ENCODE measurements at places on chromosomes 13 and 19.

DNA sequence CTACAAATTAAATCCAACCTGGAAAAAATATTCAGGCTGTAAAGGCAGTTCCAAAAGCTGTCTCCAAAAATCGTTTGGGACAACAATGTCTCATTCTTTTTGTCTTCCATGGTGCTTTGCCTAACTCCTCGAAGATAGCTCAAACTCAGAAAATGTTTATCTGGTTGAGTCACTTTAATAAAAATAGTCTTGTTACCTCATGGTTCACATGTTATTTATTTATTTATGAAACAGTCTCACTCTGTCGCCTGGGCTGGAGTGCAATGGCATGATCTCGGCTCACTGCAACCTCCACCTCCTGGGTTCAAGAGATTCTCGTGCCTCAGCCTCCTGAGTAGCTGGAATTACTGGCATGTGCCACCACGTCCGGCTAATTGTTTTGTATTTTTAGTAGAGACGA is 4.9 kb upstream of the BRD4 start:
- no peak for DNase-seq

DNA sequence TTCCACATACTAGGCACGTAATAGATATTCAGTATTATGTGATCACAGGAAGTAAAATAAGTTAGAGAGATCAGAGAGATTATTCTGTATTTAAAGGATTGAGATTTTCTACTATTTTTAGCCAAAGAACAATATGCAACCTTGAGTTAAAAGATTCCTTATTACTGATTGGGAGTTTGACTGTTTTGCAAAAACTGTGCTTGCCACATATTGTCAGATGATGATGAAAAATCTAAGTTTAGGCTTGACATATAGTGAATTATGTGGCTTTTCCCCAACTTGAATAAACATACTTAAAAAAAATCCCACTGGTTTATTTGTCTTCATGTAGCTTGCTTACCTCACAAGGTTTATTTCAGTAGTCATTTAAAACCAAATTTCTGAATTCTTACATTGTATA is 194.4 kb downstream of the KCNRG start:
- DNase-seq = no peak

DNA sequence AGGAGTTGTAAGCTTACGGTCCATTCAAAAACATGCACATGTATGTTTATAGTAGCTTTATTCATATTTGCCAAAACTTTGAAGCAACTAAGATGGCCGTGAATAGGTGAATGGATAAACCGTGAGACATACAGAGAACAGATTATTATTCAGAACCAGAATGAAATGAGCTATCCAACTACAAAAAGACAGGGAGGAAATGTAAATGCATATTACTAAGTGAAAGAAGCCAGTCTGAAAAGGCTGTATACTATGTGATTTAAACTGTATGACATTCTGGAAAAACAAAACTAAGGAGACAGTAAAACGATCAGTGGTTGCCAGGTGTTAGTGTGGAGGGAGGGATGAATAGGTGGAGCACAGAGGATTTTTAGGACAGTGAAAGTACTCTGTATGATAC is 19.9 kb downstream of the NDFIP2 start:
- DNase-seq = no peak

- DNase-seq = no peak
Measured at GRCh38 chr13:101416181-101417042, at the start of gene NALCN. NALCN (minus strand) TSS chr13:101416508; CDS start chr13:101399126, 17,382 bp downstream.

GRCh38 chr13:96025283-96025682 is 27.9 kb downstream of the UGGT2 start:
- DNase-seq = no peak

DNA sequence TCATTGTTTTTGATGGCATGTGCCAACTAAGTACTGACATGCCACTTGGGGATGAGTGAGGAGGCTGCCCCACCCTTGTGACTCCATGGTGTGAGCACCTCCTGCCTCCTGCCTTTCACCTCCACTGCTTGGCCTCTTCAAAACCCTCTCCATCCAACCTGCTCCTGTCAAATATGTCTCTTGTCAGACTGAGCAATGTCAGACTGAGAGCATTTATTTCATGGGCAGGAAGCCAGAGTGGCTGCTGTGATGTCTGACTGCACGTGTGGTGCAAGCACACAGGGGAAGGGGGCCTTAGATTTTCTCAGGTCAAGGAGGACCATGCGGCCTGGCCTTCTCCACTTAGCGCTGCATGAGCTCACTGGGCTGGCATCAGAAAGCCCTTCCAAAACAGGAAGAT is 68.3 kb downstream of the STARD13 start:
- DNase-seq = no peak

Measured in HS-5 (cell line).